ENCODE measurements at places on chromosomes 11 and 22. TPM values are rescaled to one million over a fixed set of nuclear protein-coding genes. Genes with fewer than 3 reads are reported as not detected.
A peak's percentile ranks its signal among the peaks of the same experiment; 100 is the strongest.

DNA sequence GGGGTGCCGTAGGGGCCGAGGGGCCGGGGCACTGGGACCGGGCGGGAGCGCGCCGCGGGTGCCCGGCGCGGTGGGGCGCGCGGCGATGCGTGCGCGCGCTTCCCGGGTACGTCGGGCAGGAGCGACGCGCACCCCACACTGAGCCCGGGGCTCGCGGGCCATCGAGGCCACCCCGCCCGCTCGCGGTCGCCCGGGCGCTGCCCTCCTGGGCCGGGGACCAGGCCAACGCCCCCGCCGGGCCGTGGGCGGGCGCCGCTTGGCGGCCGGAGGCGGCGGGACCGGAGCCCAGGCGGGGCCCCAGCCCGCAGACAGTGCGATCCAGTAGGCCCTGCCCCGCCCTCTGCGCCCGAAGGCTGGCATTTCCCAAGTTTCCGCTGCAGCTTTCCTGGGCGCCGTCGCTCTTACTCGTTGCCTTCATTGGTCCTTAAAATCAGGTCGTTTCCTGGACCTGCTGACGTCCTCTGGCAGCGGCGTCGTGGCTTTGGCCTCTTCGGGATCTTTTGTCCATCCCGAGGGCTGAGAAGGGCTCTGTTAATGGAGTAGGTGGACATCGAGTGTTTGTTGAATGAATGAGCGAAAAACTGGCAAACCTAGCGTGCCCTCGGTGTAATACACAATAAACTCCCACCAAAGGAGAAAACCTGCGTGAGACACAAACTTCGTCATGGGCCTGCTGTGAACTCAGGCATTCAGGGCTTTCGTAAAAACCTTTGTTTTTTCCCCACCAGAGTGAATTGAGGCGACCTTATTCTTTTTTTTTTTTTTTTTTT, 638 bp downstream of the PARVA start:
- peak; percentile 38 for DNase-seq

DNA sequence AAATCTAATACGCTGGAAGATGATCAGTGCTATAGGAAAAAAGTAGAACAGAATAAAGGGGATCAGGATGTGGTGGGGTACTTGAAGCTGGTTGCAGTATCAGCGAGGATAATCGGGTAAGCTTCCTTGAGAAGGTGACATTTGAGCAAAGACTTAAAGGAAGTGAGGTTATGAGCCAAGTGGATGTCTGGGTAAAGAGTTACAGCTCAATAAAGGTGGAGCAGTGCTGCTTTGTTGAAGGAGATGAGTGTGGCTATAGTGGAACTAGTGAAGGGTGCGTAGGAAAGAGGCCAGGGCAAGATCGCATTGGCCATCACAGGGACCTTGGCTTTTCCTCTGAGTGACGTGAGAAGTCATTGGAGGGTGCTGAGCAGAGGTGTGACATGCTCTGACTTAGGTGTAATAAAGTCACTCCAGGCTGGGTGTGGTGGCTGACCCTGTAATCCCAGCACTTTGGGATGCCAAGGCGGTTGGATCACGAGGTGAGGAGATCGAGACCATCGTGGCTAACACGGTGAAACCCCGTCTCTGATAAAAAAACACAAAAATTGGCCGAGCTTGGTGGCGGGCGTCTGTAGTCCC, 2.3 kb upstream of the SYVN1 start:
- no peak for DNase-seq

DNA sequence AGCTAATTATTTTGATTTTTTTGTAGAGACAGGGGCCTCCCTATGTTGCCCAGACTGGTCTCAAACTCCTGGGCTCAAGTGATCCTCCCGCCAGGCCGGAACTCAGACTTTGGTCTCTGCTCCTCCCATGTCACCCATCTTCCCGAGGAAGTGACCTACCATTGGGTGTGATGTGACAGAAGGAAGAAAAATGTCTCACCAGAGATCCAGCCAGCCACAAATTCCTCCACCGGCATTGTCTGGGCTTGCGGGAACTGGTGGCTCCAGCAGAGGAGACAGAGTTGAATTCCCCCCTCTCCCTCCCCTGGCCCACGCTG, 772 bp downstream of the SLC25A45 start:
- peak; percentile 12 for DNase-seq

- DNase-seq, result no peak
Measured at GRCh38 chr11:110367571-110367970, 62.2 kb upstream of the FDX1 start.

Gene CLMP
- 1.5 TPM for total RNA-seq

GRCh38 chr22:49528420-49528720, 299.3 kb downstream of the BRD1 start:
- no peak for DNase-seq

Gene DCHS1
- total RNA-seq, result 2.2 TPM

Gene RPS19BP1
- 123 TPM for total RNA-seq

DNA sequence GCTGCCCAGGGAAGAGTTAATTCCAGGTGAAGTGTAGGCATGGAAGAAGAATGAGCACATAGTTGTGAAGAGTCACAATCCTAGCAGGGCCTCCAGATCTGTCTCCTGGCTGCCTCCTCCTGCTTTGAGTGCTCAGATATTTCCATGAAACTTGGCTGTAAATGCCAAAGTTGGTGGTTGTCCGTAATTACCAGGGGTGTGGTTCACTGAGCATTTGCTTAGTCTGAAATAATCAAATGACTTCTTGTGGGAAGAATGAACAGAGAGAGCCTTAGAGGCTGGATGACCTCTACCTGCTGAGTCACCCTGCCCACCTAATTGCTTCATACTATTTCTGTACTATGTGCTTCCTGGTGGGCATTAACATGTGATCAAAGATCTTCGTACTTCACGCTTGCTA, 50.9 kb downstream of the APIP start:
- no peak for DNase-seq
